Caudate nucleus (tissue), 63 donors: ENCODE measurements at places on chromosomes 5 and 9.

DNA sequence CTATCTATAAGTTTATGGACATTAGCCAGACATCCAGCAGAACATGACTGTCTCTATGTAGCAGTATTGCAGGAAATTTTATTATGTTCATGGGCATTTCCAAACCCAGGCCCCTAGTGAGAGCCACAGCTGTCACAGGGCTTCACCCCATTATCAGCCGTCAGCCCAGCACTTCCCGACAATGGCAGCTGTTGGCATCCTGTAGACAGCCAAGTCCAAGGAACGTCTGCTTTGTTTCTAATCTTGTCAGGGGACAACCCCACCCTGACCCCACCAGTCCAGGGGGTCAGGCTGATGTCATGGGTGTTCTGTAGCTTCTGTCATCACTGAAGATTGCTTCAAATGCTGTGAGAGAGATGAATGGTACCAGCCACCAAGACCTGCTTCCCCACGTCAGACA is 565.3 kb upstream of the BRINP1 start:
- no peak for DNase-seq

- no peak for DNase-seq
Observed at GRCh38 chr9:76424491-76424890, 30.3 kb upstream of the RFK start.

DNA sequence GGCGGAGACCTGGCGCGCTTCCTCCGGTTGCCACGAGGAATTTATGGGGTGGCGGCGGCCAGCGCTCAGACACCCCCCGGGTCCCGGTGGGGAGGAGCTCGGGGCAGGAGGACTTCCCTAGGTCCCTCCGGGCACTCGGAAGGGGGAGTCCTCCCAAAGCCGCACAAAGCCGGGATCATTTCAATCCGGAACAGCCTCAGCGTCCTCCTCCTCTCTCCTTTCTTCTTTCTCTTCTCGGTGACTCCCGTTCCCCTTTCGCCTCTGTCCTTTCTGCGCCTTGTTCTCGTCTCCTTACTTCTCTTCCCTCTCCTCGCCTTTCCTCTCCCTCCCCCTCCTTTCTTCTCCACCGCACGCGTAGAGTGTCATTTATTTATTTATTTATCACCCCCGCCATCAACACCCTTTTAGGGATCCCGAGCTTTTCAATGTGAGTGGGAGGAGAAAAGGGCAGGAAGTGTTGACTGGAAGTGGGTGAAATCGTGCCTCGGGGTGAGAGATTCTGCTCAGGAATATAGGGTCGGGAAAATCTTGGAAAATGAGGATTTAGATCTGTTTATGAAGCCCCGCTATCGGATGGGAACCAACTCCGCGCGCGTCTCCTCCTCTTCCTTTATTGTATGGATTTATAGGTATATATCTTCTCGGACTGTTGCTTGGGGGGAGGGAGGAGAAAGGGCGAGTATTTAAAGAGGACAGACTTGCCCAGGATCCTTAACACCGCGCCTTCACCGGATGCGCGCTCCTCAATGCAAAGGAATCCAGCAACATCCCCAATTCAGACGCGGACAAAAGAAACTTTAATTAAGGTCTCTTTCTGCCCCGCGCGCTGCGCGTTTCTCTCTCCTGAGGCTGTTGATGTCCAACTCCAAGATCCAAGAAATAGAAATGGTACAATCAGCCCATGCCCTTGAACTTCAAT is 2.0 kb upstream of the ZNF462 start:
- no peak for DNase-seq

DNA sequence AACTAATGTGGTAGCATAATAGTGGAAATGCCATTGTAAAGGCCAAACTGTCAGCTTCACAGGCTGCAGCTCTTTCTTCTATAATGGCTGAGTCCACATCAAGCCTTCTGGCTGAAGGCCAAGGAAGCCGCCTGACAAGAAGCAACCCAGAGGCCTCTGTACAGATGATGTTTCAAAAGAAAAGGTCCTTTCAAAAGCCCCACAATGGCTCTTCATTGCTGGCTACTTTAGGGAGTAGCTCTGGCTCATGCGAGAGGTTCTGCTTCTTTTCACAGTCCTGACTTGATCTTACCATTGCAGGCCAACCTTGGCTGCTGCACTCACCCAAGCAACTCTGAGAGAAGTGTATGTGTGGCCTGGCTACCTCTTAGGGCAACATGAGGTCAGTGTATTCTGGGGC is 54.5 kb upstream of the EQTN start:
- DNase-seq: peak; percentile 76

DNA sequence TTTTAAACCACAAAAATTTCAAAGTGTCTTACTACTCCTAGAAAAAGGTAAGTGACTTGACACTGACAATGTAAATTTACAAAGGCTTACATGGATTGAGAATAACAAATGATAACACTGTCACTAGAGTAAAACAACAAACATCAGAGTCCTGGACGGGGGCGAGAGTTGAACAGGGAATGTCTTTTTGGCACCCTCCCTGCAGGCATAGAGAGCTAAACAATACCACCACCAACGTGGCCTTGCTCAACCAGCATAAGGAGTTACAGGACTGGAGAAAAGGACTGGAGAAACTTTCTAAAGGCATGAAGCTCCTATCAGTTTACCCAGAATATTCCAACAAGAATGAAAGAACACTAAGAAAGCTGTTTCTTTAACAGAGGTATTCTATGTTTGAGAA is 55.3 kb downstream of the PTBP3 start:
- DNase-seq: no peak

- DNase-seq: no peak
Observed at GRCh38 chr9:64773491-64773931, 511.5 kb downstream of the FOXD4L5 start.

- no peak for DNase-seq
Observed at GRCh38 chr5:133347039-133347438, 265.3 kb downstream of the FSTL4 start.

DNA sequence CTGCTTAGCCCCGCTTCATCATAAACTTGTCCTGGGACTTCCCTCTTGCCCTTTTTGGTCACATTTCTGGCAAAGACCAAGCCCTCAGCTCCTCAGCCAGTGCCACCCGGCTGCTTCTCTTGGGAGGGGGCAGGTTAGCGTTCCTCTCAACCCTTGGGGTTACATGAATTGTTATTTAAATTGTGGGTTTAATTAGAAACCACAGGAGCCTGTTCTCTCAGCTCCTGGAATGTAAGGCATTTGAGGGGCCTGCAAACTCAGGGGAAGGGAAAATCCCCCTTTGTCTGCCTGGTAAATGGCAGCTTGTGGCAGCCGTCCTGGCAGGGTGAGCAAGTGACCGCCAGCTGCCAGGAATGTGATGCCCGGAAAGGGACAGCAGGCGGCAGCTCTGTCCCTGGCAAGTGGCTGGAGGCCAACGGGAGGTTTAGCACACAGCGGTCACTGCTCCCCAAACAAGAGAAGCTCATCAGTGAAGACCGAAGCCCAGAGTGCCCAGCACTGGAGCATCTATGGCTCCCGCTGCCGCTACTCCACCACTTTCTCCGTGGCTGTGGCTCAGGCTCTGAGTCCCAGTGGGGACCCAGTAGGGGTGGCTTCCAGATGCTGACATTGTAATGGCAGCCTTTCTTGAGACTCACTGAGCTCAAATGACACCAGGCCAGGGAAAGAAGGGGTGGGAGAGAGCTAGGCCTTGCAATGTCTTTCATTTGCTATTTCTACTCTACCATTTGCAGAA is 51.7 kb downstream of the SHB start:
- DNase-seq: peak; percentile 69

- DNase-seq: no peak
Observed at GRCh38 chr9:98491231-98491651, 217.5 kb downstream of the GABBR2 start.

GRCh38 chr9:1492156-1492555 is 442.0 kb downstream of the DMRT2 start:
- DNase-seq: no peak

DNA sequence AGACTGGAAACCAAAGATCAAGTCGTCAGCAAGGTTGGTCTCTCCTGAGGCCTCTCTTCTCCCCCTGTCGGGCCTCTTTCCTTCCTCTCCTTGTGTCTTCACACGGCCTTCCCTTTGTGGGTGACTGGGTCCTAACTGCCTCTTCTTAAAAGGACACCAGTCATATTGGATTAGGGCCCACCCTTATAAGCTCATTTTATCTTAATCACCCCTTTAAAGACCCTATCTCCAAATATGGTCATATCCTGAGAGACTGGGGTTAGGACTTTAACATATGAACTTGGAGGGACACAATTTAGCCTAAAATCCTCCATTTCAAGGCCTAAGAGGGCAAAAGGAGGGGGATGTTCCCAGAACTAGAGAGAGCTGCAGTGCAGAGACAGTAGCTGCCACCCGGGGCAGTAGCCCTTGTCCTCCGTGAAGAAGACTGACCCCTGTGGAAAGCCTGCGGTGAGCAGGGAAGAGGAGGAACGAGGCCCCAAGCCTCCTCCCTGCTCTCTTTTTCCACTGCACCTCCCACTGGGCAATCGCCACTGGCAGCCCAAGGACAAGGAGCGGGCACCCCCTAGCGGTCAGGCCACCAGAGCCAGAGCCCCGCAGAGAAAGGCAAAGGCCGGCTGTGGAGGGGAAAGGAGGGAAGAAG is 34.9 kb downstream of the CFAP90 start:
- DNase-seq: peak; percentile 12

- no peak for DNase-seq
Observed at GRCh38 chr9:136992819-136993369, 672 bp downstream of the PAXX start.

- DNase-seq: no peak
Observed at GRCh38 chr5:87022415-87022814, 245.3 kb upstream of the RASA1 start.
